Stimulated activated CD8-positive, alpha-beta memory T cell treated with anti-CD3 and anti-CD28 coated beads, Interleukin-12 subunit alpha, Interleukin-12 subunit beta, amount 100 ng/mL, for 1 hour (primary cell): ENCODE measurements at places on chromosomes 5 and 9.

DNA sequence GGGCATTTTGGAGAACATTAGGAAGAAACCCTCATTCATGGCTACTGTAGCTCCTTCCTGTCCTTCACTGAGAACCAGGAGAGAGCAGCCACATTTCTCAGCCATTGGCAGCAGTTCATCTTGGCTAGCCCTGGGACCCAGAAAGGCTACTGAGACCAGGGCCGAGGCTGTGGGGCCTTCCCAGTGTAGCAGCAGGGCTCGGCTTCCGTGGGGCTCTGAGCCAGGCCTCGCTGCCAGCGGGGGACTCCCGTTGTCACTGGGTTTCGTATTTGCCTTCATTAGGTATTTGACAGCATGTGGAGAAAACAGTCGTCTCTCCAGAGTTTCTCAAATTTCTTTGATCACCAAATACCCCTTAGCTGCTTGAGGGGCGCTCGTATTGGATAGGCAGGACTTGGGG, 37.3 kb upstream of the PRDM12 start:
- no peak for DNase-seq

DNA sequence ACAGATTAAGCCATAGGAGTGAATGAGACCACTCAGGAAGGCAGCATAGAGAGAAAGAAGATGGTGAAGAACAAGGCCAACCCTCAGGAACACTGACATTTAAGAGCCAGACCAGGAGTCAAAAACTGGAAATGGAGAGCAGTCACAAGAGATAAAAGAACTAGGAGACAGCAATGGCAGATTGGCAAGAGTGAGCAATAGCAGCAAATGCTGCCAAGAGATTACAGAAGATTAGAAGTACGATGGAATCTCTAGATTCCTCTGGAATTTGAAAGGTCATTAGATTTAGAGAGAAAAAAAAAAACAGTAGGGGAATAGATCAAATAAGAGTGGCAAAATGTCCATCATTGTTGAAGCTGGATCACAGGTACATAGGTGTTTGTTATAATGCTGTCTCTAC, 73.4 kb upstream of the SLC44A1 start:
- no peak for DNase-seq

- DNase-seq, result no peak
Measured at GRCh38 chr5:71778678-71779276, 59.7 kb downstream of the CARTPT start.

DNA sequence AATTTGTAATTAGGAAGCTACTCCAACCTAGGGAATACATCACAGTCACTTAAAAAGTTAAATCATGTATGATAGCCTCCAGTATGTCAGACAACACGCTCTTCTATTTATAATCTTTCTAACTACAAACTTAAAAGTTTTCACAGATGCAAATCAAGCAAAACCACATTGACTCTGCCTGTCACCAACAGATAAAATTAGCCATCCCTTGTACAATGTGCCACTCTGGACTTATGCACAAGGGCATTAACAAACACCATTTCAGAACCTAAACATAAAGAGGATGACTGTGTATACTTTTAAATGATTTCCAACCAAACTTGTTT, 14.7 kb downstream of the ERP44 start:
- no peak for DNase-seq

- DNase-seq, result no peak
Measured at GRCh38 chr5:50302815-50303490, 138.1 kb downstream of the EMB start.

DNA sequence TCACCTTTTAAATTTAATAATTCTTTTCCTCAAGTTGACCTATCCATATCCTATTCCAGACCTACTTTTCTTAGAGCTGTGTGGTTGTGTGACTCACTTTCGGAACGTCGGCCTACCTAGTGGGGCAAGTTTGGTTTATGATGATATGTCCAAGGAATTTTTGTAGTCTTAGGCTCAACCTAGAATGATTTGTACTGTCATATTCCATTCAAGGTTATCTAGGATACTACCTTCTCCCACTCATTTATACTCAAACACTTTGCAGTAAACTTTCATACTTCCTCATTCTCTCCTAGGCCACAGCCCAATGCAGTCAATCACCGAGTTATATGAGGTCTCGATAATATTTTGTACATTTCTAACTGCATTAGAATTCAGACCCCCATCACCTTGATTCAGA, 61.9 kb downstream of the PIK3R1 start:
- DNase-seq, result no peak

DNA sequence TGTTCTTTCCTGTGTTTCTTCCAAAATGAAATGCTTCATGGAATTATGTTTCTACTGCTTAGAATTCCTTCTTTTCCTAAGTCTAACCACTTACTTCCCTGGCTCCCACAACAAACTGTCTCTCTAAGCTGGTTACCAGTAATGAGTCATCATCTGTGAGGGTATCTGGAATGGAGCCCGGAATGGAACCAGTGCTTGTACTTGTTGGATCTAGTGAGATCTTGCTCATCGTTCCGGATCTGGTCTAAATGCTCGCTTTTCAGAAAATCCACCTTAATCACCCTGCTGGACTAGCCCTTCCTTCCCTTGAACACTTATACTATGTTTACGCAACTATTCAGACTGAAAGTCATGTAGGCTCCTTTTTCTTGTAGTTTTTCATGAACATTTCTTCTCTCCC, 184.8 kb downstream of the PBX3 start:
- DNase-seq, result no peak

DNA sequence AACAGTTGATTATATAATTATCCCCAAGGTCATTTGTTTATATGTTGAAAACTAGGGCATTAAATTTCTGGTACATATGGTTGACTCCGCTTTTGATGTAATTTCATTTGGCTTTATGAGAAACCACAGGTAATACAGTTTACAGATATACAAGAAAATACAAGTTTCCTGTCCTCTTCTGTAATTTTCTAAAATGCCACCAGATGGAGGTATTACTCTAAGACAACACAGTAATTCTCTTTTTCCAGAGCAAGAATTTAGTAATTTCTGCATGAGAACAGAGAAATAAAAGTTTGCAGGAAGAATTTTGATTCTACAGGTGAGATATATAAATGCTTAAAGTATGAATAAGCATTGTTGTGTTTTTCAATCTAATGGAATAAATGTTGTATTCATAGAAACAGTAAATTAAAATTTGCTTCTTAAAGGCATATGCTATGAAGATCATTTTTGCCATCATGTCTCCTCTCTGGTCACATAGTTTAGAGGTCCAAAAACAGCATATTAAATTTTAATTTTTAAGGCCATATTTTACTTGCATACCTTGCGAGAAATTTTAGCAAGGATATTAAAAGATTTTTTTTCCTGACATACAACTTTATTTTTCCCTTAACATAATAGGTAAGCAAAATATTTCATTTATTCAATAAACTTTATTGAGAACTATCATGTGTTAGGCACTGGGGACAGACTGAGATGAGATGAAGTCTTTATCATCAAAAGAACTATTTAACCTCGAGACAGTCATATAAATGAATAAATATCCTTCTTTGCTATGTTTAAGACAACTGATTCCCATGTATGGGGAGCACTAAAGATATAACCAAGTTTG, 22.7 kb downstream of the CHD1 start:
- no peak for DNase-seq

DNA sequence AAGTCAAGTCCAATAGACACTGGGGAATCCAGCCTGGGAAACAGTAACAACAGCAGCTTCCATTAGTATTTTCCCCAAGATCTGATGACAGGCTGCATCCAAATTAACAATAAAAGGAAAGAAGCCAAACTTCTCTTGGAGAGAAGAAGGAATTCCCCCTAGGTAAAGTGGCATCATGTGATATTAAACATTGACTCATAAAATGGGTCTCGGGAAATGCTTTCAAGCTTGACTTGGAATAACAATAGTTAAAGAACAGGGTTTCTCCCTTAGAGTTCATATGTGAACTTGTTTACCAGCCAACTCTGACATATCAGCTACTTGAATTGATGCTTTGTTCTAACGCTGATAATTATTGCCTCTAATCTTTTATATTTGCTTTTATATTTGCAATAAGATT, 45.4 kb downstream of the ENTREP1 start:
- no peak for DNase-seq

DNA sequence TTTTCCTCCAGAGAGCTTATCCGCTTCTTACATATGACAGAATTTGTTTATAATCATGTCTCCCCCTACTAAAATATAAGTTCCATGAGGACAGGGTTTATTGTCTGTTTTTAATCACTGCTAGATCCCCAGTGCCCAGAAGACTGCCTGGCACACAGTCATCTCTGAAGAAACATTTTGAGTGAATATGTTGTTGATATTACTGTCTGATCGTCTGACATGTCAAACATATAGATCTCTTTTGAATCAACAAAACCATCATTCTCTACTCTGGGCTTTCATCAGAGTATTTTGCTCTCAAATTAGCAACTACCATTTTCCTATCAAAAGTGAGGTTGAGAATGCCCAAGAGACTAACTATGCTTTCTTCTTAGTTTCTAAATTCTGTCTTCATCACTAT, 67.3 kb upstream of the SHISAL2B start:
- no peak for DNase-seq

GRCh38 chr5:152246401-152246800, 158.7 kb downstream of the NMUR2 start:
- DNase-seq, result no peak
